Psoas muscle (tissue), 8 donors: ENCODE measurements at places on chromosomes 12 and 14. TPM values are rescaled to one million over a fixed set of nuclear protein-coding genes. Genes with fewer than 3 reads are reported as not detected.
A peak's percentile ranks its signal among the peaks of the same experiment; 100 is the strongest.

DNA sequence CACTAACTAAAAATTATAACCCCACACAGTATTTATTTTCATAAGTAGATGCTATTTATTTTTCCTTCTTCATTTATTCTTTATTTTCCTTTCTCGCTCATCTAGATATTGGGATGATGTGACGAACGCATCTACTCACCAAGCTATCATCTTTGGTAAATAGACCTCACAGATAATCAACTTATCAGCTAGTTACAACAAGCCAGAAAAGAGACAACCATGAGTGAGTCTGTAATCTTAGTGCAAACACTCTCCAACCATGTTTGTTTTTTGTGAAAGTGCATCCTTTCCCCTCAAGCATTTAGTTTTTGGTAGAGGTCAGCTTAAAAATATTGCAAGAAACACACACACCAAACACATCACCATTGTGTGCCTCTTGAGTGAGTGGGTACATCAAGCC is 84.9 kb downstream of the SLC25A21 start:
- no peaks in the 10 kb centered on the region for H3K27me3 ChIP-seq
- no peak overlapping the region for H3K4me3 ChIP-seq
- no peaks in the 10 kb centered on the region for H3K36me3 ChIP-seq
- no peaks in the 10 kb centered on the region for H3K4me1 ChIP-seq
- DNase-seq, result no peak

GRCh38 chr12:122081697-122082221 is 3.2 kb downstream of the MLXIP start:
- peak overlapping the region; percentile 97 for H3K4me3 ChIP-seq
- H3K4me1 ChIP-seq, result peaks cover 62% of the 10 kb centered on the region
- no peaks in the 10 kb centered on the region for H3K27me3 ChIP-seq

Gene RFLNA
- 1.1 TPM for total RNA-seq

- no peak overlapping the region for H3K4me3 ChIP-seq
- no peaks in the 10 kb centered on the region for H3K36me3 ChIP-seq
- H3K27ac ChIP-seq, result no peak overlapping the region
- no peak for DNase-seq
Observed at GRCh38 chr12:115172521-115172920, 488.5 kb upstream of the TBX3 start.

Gene RTL1
- not detected for total RNA-seq

DNA sequence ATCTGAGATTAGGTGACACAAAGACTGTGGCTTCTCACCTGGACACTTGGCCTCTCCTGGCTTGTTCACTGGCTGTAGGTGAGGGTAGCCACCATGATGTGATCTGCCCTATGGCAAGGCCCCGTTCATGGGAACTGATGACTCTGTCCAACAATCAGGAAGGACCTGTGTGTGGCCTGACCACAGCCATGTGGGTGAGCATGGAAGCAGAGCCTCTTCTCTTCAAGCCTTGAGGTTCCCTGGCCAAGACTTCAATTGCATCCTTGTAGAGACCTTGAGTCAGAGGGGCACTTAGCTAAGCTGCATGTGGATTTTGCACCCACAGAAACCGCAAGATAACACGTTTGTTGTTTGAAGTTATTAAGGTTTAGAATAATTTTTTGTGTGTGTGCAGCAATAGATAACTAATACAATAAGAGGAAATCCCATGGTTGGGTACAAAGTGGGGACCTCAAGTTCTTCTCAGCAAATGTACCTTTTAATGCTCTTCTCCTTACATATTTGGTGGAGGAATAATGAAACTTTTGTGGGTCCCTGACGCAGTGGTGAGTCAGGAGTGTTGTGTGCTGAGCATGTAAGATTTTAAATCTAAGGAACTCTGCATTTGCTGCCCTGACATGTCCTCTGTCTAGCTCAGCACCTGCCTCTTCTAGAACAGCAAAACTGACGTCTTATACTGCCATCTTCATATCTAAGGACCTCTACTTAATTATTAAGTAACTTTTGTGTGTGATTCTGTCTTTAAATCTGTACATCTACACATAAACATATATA is 27.5 kb upstream of the PLEKHG7 start:
- no peak overlapping the region for H3K4me3 ChIP-seq
- no peaks in the 10 kb centered on the region for H3K27me3 ChIP-seq
- DNase-seq, result no peak
- H3K4me1 ChIP-seq, result no peaks in the 10 kb centered on the region

Gene KCNC2
- total RNA-seq, result not detected

Gene CRACR2A
- 1.1 TPM for total RNA-seq

- no peaks in the 10 kb centered on the region for H3K36me3 ChIP-seq
- no peak overlapping the region for H3K27ac ChIP-seq
- no peak for DNase-seq
- no peaks in the 10 kb centered on the region for H3K27me3 ChIP-seq
- no peak overlapping the region for H3K4me3 ChIP-seq
Observed at GRCh38 chr12:48302161-48302911, 48.4 kb downstream of the ZNF641 start.

DNA sequence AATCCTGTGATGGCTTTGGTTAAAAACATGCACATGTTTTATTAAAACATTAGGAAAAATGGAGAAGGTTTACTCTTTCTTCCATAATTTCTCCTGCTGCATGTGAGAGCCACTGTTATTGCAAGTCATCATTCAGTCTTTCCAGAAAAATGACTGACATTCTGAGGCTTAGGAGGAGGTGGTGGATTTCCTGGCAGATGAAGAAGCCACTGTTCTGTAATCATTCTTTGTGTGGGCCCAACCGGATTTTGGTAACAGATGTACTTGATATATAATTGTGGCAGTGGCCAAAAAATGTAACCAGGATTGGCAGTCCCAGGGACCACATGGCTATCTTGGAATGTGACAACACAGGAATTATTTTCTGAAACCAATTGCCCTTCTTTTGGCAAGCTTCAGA is 120.2 kb downstream of the DAAM1 start:
- H3K27ac ChIP-seq, result no peak overlapping the region
- no peak for DNase-seq
- no peak overlapping the region for H3K4me3 ChIP-seq
- peaks cover 7% of the 10 kb centered on the region for H3K4me1 ChIP-seq

Gene PTGES3
- total RNA-seq, result 153 TPM
